Chondrocyte (in vitro differentiated cells): ENCODE measurements at places on chromosomes 2 and 18. TPM values are rescaled to one million over a fixed set of nuclear protein-coding genes. Genes with fewer than 3 reads are reported as not detected.

OBSL1 gene
- 103 to 143 TPM (median 111 TPM) in 3 replicates for total RNA-seq

DNA sequence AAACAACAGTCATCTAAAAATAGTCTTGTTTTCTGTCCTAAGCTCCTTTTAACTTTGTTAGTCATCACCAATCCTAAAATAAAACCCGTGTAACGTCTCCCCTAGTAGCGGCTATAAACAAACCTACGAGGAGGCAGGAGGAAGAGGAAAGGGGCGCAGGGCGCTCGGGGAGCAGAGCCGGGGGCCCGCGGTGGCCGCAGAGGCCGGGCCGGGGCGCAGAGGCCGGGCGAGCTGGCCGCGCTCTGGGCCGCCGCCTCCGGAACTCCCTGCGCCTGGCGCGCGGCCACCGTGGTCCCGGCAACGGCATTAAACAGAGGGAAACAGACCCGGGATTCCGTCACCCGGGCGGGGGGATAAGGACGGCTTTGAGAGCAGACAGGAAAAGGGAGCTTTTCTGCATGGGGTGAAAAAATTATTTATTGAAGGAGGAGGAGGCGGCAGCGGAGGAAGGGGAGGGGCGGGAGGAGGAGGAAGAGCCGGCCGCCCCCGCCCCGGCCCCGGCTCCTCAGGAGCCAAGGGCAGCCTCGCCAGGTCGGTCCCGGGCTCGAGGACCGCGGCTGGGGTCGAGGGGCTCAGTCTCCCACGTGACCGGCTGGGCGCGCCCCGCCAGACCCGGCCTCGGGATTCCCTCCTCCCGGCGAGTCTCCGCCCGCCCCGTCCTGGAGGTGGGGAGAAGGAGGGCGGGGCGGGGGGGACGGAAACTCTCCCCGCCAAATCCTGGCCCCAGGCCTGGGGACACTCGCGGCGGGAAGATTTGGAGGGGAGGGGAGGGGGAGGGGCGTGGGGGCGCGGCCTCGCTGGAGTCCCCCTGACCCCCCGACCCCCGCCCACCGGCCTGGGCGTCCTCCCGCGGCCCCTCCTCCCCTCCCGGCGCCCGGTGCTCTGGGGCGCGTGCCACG lies 1.8 kb upstream of the NFATC1 start:
- peak; percentile 95 for DNase-seq

DNA sequence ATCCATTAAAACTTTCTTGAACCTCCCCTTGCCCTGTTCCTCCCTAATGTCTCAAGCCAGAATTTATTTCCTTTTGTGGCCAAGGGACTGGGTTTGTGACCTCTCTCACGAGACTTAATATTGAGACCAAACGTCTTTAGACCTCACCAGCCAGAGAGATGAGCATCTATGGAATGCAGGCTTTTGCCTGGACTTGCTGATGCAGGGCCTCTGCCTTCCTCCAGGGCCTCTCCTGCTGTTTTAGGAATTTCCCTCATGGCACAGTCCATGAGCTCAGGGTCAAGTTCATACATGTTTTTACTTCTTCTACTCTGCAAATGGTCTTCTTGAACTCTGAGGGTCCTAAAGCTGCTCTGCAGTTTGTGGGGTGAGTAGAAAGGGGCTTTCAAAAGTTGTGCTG lies 22.3 kb downstream of the IL1B start:
- DNase-seq, result no peak

CTAGE1 gene
- total RNA-seq, result 0.12 to 0.13 TPM in 2 of 3 replicates, not detected in the other

- no peak for DNase-seq
Measured at GRCh38 chr2:79952616-79953015, 351.9 kb downstream of the LRRTM1 start.

DNA sequence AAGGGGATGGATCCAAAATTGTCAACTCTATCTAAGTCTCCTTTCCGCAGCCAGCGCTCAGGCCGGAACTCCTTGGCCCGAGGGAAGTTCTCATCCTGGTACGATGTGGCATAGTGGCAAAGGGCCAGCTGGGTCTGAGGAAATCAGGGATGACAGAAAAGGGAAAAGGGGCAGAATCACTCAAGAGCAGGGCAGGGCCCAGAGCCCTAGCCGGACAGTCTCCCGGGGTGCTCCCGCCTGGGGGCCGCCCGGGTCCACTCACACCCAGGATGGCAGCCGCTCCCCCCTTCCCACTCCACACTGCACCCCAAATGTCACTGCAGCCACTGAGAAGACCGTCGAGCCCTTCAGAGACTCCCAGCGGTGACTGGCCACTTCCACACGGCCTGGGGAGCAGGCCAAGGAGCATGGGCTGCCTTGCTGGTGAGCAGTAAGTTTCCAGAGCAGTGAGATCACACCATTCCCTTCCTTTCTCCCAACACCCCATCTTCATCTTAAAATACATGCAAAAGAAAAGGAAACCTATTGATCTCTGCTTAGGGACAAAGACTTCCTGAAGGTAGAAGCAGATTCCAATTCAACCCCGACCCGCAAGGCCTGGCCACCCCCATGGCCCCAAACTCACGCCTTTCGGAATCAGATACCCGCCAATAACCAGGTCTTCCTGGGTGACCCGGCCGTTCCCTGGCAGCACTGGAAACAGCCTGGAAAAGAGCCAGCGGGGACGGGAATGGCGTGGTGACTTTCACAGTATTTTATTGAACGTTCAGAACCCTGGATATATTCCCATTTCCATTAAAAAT lies 26.7 kb downstream of the CYP27C1 start:
- no peak for DNase-seq

UGT1A5 gene
- total RNA-seq, result not detected in 3 replicates

GRCh38 chr2:240220371-240220770 lies 79.9 kb upstream of the OTOS start:
- DNase-seq, result no peak

GRCh38 chr2:142599504-142599903 lies 278.0 kb upstream of the KYNU start:
- DNase-seq, result no peak

- no peak for DNase-seq
Measured at GRCh38 chr18:22791310-22791610, 141.9 kb upstream of the RBBP8 start.

- no peak for DNase-seq
Measured at GRCh38 chr2:106782681-106783080, 103.3 kb downstream of the ST6GAL2 start.

DNA sequence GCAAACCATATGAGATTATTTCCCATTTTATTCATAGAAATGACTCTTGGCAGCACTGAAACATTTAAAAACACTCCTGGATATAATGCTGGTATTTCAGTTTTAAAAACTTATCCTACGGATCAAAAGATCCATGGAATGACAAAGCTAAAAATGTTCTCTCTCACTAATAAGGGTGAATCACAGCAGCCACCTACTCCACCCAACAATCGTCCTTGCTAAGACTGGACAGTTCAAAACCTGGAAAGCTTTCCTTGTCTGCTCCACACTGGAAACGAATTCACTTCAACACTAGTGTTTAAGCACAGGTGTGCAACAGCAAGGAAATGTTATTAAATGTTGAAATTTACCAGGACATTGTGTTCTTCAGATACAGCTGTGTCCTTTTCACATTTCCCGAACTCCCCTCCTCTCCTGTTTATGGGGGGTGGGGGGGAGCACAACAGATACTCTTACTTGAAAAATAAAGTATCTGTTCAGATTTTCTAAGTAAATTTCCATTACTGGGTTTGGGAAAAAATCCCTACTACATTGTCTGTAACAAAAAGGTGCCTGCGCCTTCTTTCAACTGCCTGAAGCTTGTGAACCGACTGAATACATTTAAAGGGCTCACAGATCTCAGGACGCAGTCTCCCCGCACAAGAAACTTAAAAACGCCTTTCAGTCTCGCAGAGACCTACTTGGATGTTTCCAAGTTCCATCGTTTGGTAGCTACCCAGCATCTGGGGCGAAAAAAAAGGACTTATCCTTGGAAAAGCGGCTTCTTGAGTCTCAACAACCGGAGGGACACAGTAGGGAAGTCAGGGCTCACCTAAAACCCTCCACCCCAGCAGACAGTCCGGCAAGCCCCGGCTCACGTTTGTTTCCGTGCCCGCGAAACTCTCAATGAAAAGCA lies 1.3 kb downstream of the YWHAQ start:
- no peak for DNase-seq

- no peak for DNase-seq
Measured at GRCh38 chr2:40554665-40555294, 102.9 kb upstream of the SLC8A1 start.

GCFC2 gene
- total RNA-seq, result 9.2 to 15.0 TPM (median 10.7 TPM) in 3 replicates

DNA sequence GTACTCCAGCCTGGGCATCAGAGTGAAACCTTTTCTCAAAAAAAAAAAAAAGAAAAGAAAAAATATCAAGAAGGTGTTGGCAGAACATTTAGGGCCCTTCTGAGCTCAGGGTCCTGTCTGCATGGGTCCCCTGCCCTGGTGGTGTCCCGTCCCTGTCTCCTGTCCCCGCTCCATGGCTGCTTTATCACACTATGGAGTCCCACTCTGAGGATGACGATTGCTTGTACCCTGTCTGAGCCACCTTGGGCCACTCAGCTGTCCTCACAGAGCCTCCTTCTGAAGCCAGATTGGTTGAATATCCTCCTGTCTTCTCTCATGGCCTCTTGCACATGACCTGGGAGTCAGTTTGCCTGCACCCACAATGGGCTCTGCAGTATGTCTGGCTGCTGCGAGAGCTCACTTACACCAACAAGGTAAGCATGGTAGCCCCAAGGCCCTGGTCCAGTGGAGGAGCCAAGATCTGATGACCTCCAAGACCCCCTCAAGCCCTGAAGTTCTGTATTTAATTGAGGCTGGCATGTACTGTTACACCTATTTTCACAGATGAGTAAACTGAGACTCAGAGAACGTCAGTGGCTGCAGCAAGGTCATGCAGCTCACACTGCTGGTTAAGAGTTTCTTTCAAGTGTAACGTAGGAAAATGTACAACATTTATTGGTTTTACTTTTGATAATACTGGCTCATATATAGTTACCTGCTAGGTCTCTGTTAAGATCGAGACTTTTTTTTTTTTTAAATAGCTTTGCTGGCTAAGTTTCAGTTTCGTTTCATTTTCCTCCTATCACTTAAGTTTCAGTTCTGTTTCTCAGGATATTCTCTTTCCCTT lies 16.9 kb upstream of the ZCCHC2 start:
- peak; percentile 30 for DNase-seq

DNA sequence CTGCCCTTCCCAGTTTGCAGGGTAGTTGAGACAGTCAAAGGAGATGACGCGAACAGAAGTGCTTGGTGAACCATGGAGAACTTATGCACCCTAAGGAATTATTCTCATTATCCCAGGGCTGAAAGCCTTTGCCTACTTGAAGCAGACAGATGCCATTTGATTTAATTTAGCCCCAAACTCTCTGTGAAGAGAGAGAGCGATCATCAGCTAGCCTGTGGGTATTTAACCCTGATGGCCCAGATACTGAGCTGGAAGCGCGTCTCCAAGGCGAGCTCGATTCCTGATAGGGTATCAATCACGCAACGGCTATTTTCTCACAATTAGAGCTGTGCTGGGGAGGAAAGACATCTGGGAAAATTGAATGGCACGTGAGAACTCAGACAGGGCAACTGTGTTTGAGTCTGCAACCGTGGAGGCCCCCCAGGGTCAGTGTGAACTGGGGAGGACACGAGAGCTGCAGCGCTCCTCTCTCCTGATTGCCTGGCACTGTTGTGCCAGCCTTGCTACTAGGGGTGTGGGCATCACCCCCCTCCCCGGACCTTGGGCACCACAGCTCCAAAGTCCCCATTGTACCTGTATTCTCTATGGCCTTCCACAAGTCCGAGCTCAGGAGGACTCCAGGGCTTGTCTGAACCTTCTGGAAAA lies 73.2 kb downstream of the CAPN13 start:
- DNase-seq, result no peak

DNA sequence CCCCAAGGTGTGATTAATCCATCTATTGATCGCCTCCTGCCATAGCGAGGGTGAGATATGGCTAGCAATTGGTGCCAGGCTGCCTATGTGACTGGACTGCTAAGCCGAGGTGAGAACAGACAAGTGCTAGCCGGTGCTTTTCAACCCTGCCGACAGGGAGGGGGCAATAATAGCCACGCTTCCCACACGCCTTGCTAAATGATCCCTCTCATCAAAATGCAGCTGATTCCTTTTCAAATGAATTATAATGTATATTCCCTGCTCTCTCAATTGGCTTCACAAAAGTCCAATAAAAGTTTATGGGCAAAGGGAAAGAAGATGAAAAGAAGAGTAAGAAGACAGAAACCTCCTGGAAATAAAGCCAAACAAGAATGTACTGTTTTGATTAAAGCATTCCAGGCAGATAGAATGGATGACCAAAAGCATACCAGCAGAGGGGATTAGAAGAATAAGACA lies 235.6 kb downstream of the ICOS start:
- no peak for DNase-seq

GRCh38 chr2:241546771-241547498 lies 11.6 kb upstream of the BOK start:
- DNase-seq, result peak; percentile 86

HOXD13 gene
- not detected in 3 replicates for total RNA-seq

GRCh38 chr2:171706152-171706803 lies 19.0 kb downstream of the DYNC1I2 start:
- no peak for DNase-seq

- DNase-seq, result no peak
Measured at GRCh38 chr2:189037518-189037917, 63.3 kb downstream of the COL3A1 start.

RAX gene
- not detected in 3 replicates for total RNA-seq

MARCHF4 gene
- total RNA-seq, result 1.4 to 6.2 TPM (median 6.1 TPM) in 3 replicates

GRCh38 chr2:218536804-218537494 lies 31.2 kb downstream of the USP37 start:
- DNase-seq, result no peak

GRCh38 chr2:74865770-74866674 lies 32.1 kb downstream of the HK2 start:
- DNase-seq, result no peak

GRCh38 chr2:29238497-29238896 lies 123.3 kb downstream of the CLIP4 start:
- no peak for DNase-seq

GRCh38 chr2:158815658-158816057 lies 20.5 kb downstream of the DAPL1 start:
- no peak for DNase-seq

DNA sequence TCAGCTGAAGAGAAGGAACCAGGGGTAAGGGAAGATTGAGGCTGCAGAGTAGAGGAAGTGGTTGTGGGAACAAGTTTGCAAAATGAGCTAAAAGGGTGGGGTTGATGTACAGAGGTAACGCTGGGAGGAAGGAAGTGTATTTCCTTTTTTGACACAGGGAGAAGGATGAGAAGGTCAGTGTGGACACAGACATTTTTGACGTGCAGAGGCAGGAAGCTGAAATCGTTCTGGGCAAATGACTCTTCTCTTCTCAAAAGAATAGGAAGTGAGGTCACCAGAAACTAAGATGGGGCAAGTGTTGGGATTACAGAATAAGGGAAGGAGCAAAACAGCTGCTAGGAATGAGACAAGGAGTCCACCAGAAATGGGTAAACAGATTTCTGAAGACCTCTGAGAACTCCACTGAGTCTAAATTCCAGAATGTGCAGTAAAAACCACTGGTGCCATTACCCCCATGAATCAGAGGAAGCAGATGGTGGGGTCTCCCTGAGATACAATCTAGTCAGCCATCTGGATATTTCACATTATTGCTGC lies 20.0 kb upstream of the RNF149 start:
- DNase-seq, result no peak

POU3F3 gene
- 7.2 to 55.0 TPM (median 7.7 TPM) in 3 replicates for total RNA-seq

DNA sequence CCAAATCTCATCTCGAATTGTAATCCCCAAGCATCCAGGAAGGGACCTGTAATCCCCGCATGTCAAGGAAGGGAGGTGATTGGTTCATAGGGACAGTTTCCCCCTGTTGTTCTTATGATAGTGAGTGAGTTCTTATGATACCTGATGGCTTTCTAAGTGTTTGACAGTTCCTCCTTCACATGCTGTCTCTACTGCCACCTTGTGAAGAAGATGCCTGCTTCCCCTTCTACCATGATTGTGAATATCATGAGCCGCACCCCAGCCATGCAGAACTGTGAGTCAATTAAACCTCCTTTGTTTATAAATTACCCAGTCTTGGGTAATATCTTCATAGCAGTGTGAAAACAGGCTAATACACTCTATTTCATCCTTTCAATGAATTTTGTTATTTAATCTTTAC lies 446.7 kb downstream of the RNF144A start:
- DNase-seq, result no peak
